T1000 (cell line): ENCODE measurements at places on chromosomes 1 and 21.

GRCh38 chr1:38076038-38076437 lies 29.4 kb upstream of the POU3F1 start:
- no peak for DNase-seq

DNA sequence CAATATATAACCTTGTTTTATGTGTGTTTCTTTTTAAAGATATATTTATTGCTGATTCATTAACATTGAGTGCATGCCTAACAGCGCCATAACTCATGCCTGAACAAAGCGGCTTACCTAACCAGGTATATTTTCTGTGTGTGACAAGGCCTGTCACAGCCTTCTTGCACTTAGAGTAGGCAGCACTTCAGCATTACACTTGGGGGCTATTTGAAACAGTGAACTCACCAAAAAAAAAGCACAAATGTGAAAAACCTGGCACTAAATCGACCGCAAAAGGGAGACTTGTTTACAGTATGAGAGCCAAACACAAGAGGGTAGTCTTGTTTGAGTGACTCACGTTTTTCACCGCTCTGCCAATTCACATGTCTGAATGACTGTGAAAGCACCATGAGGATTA lies 111.7 kb downstream of the DISP1 start:
- DNase-seq: no peak

DNA sequence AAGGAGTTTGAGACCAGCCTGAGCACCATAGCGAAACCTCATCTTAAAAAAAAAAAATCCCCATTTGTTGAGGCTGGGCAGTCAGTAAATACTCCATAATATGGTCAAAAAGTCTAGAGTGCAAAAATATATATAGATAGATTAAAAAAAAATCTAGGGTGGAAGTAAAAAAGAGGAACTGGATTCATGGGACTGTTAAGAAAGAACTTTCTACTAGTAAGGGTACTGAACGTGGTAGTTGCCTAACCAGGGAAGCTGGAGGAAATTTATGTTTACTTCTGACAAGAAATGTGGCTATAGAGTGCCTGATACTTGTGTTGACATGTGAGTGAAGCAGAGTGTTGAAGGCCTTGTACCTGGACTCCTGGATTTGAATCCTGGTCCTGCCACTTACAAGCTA lies 265.9 kb upstream of the FAM78B start:
- DNase-seq: no peak

DNA sequence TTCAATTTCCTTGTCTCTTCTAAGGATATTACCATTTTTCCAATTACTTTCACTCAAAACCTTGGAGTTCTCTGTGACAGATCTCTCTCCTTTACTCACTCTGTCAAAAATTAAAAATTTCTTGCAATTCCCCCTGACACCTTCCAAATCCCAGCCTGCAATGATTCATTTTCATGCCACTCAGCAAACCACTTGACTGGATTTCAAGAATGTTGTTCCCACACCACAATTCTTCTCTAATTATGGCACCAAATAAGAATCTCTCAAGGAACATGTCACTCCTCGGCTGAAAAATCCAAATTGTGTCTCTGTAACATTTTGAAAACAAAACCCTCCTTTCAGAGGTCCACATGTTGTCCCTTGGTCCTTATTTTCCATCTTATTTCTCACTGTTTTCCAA lies 438.9 kb upstream of the ZP4 start:
- DNase-seq: no peak

DNA sequence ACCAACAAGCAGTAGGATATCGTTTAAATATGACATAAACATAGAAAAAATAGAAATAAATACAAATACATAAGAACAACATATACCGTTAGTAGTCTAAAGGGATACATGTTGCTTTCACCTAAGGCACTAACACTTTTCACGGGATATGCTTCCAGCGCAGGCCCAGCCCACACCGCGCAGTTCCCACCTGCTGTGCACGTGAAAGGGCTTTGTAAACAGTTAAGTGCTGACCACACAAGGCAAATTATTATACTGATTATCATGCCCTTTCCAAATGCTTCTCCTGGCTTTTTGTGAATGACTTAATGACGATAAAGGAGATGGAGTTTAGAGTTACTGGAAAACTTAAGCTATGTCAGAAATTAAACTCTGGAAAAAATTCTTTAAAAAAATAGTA lies 11.3 kb upstream of the IL22RA1 start:
- DNase-seq: no peak

GRCh38 chr1:87176514-87176913 lies 152.2 kb upstream of the LMO4 start:
- no peak for DNase-seq

- DNase-seq: no peak
Observed at GRCh38 chr1:175481126-175482070, 262.0 kb downstream of the TNR start.

GRCh38 chr1:202237052-202237451 lies 43.5 kb downstream of the LGR6 start:
- DNase-seq: no peak
